Cerebellar nuclear complex (tissue), 1 donor: ENCODE measurements at places on chromosomes 13 and 19.

DNA sequence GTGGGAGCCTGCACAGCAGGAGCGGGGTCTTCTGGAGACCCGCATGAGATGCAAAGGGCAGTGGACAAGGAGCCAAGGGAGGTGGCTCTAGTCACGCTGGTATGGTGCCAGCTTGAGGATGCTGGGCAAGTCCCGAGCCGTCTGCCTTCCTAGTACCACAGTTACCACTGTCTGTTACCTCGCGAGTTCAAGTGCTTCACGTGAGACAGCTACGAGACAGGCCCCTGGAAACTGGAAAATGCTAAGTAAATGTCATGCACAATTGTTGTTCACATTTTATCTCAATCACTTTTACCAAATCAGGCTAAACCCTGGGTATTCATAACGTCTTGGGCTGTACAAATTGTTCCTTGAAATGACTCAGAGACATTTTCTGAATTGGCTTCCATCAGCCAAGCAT is 155.7 kb downstream of the TNFRSF19 start:
- no peak for DNase-seq

DNA sequence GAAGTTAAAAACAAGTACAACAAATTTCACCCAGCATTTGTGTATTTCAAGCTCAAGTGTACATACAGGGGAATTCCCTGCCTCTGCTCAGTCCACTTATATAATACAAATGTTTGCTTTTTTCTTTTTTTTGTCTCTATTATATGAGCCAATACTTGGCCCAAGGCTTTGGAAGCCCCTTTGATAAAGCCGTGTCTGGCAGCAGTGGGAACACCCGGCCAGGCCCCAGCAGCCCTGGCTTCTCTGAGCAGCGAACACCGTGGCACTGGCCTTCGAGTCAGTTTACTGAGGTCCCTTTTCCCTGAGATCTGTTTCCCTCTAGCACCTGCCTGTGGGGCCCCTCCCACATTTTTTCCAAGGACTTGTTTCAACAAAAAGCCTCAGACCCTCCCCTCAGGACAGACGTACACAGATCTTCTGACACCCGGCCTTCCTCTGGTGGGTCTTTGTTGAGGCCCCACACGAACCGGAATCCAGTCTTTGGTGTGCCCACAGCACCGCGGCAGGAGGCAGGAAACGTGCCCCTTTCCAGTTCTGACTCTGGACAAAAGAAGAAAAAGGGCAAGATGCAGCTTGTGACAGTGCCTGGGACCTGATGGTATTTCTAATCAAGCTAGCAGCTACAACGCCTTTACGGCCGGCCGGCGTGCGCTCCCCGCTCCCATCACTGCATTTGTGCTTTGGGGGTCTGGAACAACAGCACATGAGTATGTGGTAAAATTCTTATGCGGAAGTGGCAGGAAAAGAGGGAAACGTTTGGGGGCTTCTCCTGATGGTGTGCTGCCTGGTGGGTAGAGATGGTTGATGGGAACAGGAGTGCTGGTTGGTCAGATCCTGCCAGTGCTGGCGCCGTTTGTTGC is 13.8 kb downstream of the SIPA1L3 start:
- no peak for DNase-seq

GRCh38 chr19:11422163-11423065 is 3.3 kb upstream of the RGL3 start:
- DNase-seq: no peak

DNA sequence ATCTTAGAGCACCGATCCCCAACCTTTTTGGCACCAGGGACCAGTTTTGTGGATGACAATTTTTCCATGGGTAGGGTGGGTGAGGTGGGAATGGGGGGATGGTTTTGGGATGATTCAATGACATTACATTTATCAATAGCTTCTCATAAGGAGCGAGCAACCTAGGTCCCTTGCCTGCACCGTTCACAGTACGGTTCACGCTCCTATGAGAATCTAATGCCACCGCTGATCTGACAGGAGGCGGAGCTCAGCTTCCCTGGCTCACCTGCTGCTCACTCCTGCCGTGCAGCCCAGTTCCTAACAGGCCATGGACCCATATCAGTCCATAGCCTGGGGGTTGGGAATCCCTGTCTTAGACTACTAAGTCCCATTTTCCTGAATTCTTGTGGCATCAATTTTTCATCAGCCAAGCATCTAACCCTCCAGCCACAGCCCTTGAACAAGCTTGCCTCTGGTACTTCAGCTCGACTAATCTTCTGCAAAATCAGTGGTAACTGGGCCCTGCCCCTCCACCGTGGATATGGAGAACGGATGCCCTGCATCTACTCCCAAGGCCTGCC is 37.0 kb upstream of the MAP3K10 start:
- DNase-seq: no peak

DNA sequence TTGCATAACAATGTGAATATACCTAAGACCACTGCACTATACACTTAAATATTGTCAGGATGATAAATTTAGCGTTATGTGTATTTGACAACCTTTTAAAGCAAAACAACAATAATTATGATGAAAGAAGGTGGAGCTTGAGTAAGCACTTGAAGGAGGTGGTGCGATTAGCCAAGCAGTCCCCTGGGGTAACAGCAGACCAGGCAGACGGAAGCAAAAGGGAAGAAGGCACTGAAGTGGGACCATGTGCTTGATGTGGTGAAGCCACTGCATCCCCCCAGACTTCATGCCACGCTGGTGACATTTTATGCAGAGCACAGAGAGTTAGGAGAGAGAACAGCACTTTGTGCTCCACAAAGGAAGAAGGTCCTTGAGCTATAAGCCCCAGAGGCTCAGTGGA is 58.3 kb upstream of the ZNF507 start:
- no peak for DNase-seq

DNA sequence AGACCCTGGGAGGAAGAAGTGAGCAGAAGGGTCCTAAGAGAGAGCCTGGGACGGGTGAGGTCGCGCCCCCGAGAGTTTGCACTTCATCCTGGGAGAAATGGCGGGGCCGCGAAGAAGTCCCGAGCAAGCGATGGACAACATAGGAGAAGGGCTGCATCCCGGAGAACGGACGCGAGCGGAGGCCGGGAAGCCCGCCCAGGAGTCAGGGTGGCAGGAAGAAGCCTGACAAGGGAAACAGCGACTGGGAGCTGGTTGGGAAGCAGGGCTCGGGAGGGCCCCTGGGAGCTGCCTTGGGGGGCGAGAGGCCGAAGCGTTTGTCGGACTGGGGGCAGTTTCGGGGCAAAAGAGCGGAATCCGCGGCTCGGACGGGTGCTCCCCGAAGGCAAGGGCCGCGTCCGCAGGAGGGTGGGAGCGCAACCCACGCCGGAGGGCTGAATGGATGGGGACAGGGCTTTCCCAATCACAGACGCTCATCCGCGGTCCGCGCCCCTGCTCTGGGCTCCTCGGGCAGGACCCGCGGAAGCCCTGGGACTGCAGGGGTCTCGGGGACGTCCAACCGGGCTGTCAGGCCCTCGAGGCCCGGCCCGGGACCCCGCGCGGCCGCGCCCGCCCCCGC is 469 bp downstream of the ABHD17A start:
- no peak for DNase-seq

- DNase-seq: no peak
These were observed 5.2 kb upstream of the CEBPG start for GRCh38 chr19:33368074-33368864.

DNA sequence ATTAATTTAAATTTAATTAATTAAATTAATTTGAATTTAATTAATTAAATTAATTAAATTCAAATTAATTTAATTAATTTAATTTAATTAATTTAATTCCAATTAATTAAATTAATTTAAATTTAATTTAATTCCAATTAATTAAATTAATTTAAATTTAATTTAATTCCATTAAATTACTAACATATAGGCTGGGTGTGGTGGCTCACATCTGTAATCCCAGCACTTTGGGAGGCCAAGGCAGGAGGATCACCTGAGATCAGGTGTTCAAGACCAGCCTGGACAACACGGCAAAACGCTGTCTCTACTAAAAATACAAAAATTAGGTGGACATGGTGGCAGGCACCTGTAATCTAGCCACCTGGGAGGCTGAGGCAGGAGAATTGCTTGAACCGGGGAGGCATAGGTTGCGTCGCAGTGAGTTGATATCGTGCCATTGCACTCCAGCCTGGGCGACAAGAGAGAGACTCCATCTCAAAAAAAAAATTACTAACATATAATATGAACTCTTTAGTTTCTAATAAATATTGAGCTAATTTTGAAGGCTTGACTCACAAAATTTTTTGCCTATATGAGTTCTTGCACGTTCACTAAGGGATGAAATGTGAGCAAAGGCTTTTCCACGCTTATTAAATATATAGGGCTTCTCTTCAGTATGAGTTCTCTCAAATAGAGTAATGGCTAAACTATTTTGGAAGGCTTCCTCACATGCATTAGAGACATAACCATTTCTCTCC is 9.0 kb upstream of the USP29 start:
- DNase-seq: no peak
